ENCODE measurements at places on chromosomes 5 and 9. TPM values are rescaled to one million over a fixed set of nuclear protein-coding genes. Genes with fewer than 3 reads are reported as not detected.

GRCh38 chr5:135739383-135739981 lies 95.0 kb upstream of the SLC25A48 start:
- no peaks in the 10 kb centered on the region for H3K4me1 ChIP-seq
- no peak overlapping the region for H3K27ac ChIP-seq
- no peak for DNase-seq

SLC6A19 gene
- not detected for polyA plus RNA-seq

DNA sequence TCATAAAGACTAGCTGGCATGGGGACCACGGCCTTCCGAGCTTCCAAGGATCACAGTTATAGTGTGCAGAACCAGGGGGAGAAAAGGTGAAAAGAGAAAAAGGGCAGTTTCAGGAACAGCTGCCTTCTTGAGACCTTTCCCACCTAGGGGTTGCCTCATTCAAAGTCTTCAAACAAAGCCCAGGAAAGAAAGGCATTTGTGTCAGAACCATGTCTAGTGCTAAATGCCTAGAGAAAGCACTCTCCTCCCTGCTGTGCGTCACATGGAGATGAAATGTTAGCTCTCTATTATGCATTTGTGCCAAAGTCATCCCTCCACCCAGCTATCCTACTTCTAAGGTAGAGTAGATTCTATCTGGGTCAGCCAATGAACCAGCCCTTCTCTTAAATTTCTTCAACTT lies 1037.3 kb upstream of the WWC1 start:
- no peak overlapping the region for H3K4me3 ChIP-seq
- no peaks in the 10 kb centered on the region for H3K27me3 ChIP-seq
- H3K27ac ChIP-seq, result no peak overlapping the region
- no peaks in the 10 kb centered on the region for H3K36me3 ChIP-seq

GRCh38 chr9:136646827-136647711 lies 15.6 kb upstream of the EGFL7 start:
- peaks cover 69% of the 10 kb centered on the region for H3K4me1 ChIP-seq
- DNase-seq, result no peak
- H3K27ac ChIP-seq, result peak overlapping the region; percentile 95
- peak overlapping the region; percentile 44 for H3K4me3 ChIP-seq

Measured in endothelial cell of umbilical vein (primary cell).